ENCODE measurements at places on chromosomes 6 and 20.

DNA sequence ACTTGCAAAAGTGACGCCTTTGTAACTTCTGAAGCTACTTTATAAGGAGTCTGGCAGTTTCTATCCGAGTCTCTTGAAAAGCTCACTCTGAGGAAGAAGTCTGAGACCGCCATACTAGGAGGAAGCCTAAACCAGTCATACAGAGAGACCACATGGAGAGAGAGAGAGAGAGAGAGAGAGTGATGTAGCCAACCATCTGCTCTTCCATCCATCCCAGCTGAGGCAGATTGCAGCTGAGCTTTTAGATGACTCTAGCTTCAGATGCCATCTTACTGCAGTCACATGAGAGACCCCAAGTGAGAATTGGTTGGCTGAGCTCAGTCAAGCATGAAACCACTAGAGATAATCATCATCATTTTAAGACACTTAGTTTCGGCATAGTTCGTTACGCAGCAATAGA lies 15.0 kb upstream of the DTNBP1 start:
- no peak for DNase-seq

DNA sequence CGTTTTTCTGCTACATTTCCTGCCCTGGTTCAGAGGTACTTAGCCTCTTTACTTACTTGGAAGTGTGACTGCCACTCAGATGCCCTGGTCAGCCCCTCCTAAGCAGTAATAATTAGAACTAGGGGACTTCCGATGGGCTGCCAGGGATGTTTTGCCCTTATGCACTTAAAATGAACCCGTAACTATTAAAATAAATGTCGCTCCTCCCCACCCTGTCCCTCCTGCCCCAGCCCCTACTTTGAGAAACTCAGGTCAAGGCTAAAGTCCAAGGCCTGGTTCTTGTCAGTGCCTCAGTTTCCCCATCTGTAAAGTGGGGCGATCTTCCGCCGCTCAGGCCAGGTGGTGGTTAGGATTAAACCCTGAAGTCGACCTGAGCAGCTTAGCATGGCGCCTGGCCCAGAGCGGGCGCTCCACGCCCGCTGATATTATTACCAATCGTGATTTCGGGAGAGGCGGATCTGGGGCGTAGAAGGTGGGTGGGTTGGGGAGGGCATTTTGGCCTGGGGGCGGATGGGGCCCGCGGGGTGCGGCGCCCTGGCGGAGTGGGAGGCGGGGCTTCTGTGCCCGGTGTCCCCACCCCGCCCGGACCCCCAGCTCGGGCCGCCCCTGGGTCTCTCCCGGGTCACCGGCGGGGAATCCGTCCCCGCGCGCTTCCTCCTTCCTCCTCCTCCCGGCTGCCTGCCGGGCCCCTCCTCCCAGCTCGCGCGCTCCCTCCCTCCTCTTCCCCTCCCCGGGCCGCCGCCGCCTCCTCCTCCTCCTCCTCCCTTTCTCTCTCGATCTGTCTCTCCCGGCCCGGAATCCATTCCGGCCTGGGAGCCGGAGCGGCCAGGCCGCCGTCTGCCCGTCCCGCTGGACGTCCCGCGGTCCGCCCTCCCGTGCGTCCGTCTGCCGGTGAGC lies at the start of gene SRC:
TSS of gene SRC (plus strand) at position 802 of the 897 bp plus-strand sequence. CDS start 38,014 bp downstream, outside the sequence.
- DNase-seq, result peak; percentile 42

GRCh38 chr20:50523552-50524167 lies 13.5 kb downstream of the PTPN1 start:
- no peak for DNase-seq

DNA sequence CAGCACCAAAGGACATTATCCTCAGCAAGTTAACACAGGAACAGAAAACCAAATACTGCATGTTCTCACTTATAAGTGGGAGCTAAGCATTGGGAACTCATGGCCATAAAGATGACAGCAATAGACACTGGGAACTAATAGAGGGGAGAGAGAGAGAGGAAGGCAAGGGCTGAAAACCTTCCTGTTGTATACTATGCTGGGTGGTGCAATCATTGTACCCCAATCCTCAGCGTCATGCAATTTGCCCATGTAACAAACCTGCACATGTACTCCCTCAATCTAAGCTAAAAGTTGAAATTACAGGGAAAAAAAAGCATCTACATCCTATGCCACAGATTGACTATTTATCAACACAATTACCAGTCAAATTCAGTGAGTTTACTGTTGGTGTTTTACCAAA lies 20.0 kb upstream of the VNN1 start:
- no peak for DNase-seq

DNA sequence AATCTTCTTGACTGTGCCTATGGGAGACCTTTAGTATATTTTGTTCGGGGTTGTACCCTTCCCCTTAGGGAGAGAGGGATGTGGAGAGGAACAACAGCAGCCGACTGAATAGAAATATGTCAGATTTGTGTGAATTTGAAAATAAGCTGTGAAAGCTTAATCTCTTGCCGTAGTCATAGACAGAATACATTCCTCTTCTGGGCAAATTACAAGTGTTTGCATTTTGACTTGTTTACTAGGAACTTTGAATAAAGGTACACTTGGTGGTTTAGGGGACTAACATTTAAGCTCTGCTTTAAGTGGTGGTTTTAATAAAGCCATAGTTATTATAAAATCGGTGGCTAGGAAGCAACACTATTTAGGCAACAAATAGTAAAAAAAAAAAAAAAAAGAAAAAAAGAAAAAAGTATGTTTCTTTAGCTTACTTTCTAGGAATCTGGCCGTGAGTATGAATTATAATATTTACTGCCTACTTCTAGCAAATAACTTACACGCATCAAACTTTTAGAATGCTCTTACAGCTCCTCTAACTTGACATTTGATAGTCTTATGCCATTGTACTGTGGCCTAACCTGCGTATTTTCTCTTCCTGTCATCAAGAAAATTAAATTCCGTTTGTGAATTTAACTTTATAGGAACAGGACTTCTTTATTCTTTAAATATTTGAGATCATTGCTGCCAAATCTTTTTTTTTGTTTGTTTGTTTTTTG lies 65.1 kb downstream of the ZBTB2 start:
- no peak for DNase-seq

- no peak for DNase-seq
Observed at GRCh38 chr20:32356622-32357374, 1.3 kb upstream of the ASXL1 start.

GRCh38 chr20:60087563-60088105 lies 129.4 kb downstream of the CDH26 start:
- no peak for DNase-seq

- no peak for DNase-seq
Observed at GRCh38 chr6:151681433-151682059, 125.9 kb upstream of the ESR1 start.

GRCh38 chr20:36761125-36761524 lies 12.4 kb downstream of the DSN1 start:
- no peak for DNase-seq

DNA sequence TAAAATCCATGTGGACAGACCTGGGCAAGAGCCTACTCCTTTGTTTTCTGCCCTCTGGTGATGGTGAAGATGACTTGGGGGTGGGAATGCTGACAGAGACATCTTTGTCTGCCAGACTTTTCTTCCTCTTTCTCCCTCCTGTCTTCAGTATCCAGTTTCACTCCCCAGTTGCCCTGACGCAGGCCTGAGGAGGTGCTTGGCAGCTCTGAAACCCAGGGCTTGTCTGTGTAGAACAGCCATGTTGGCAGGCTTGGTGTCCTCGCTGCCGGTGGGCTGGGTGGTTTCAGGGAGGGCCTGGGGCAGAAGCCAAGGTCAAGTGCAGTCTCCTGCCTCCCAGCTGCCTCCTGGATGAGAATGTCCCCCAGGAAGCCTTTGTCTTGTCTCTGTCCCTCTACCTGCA lies 22.5 kb downstream of the CCDC167 start:
- no peak for DNase-seq

GRCh38 chr20:24134930-24135329 lies 146.4 kb upstream of the GGTLC1 start:
- no peak for DNase-seq

GRCh38 chr6:104404377-104404776 lies 455.3 kb downstream of the HACE1 start:
- DNase-seq, result no peak

DNA sequence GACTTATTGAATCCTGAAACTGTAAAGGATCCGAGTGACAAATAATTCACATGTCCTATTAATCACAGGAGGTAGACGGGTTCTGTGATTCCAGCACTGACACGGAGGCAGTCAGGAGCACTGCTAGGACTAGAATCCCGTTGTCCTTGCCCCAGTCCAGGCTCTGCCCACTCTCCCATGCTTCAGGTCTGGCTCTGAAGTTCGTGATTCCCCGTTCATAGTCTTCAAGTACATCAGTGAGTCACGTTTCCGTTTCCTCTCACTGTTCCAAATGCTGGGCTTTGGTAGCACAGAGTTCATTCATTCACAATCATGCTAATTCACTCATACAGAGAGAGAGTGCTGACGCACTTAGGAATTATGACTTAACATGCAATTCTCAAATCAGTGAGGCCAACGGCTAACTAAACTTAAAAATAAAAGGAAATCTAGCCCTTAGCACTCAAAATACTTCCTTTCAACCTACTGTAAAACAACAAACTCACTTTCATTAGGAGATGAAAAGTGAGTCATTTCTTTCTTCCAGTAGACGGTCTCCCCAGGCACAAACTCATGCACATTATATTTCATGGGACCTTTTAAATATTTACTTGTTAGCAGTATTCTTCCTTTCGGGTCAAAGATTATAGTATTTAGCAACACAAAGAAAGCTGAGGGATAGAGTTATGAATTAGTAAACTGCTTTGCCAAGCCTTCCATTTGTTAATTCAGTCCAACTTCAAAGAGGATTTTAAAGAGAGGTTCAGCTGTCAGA lies 94.0 kb upstream of the NHSL1 start:
- DNase-seq, result peak; percentile 59

GRCh38 chr20:57251344-57251743 lies 15.1 kb downstream of the BMP7 start:
- DNase-seq, result no peak

DNA sequence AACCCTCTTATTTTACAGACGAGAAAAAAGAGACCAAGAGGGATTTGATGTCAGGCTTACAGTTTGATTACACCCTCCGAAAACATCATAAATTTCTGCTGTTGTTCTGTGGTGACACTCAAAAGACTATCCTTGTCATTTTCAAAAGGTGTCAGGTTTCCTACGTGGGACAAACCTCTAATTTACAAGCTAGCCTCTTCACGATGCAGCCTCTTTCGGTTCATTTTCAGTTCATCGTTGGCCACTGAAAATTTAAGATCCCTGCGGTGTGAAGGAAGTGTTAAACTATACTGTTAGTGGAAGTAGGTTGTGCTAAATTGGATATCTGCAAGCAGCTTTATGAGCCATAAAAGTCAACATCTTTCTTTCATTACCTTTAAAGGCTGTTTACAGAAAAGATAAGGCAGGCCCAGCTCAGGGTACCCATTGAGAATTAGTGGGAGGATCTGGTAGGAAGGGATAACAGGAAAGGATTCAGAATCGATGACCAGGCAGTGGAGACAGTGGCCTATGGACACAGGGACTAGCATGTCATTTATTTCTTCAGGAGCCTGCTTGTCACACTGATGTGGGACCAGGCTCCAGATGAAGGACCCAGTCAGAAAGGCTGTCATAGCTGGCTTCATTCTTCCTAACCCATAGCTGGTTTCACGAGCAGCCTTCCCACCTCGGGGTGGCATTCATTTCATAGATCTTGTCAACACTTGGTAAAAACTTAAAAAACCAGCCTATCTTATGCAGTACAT lies 329.1 kb upstream of the SOX4 start:
- DNase-seq, result no peak

GRCh38 chr6:75748743-75749538 lies at the start of gene MYO6:
Gene MYO6 (plus strand): TSS chr6:75749239. CDS start chr6:75817548, 68,309 bp downstream.
- DNase-seq, result peak; percentile 11

- no peak for DNase-seq
Observed at GRCh38 chr6:10482636-10483257, 38.4 kb upstream of the GCNT2 start.

All from stimulated activated CD4-positive, alpha-beta T cell treated with anti-CD3 and anti-CD28 coated beads, Interleukin-4, amount 100 ng/mL, for 24 hours (primary cell).